ENCODE measurements at places on chromosomes 7 and 10.

- DNase-seq: no peak
Observed at GRCh38 chr10:70832221-70832620, 16.5 kb downstream of the SGPL1 start.

GRCh38 chr7:27165089-27165995 is at the start of gene HOXA9:
Gene HOXA9, minus strand, starts transcription at chr7:27165537. Its CDS starts 80 bp downstream, at chr7:27165457.
- peak; percentile 84 for DNase-seq

- no peak for DNase-seq
Observed at GRCh38 chr7:155850001-155850436, 37.8 kb upstream of the SHH start.

DNA sequence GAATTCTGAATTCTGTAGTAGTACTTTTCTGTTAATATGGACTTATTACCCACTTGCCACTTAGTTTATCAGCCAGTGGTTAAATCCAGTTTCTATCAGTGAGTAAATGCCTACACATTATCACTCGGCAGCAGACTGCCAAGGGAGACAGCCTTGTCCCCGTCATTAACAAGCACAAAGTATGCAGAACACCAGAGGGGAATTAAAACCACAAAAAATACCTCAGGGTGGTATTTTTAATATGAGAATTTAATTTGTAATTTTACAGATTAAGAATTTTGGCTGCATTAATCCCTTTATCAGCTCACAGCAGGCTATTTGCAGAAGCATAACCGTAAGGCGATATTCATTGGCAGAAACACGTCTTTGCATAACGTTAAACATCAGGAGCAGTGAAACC is 150.0 kb upstream of the FZD1 start:
- DNase-seq: no peak

DNA sequence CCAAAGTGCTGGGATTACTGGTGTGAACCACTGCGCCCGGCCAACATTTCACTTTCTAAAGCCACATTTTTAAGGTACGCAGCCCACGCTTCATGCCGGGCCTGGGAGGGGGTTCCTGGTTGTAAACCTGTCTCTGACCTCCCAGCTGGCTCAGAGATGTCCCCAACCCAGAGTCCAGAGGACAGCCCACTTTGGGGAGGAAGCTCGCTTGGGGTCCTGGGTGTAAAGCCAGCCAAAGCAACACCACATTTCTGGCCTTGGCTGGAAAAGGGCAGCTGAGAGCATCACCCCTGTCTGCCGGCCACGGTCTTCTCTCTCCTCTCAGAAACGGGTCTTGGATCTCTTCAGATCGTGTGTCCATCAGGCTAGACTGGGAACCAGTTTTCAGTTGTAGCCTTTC is 23.9 kb upstream of the PITRM1 start:
- DNase-seq: no peak

DNA sequence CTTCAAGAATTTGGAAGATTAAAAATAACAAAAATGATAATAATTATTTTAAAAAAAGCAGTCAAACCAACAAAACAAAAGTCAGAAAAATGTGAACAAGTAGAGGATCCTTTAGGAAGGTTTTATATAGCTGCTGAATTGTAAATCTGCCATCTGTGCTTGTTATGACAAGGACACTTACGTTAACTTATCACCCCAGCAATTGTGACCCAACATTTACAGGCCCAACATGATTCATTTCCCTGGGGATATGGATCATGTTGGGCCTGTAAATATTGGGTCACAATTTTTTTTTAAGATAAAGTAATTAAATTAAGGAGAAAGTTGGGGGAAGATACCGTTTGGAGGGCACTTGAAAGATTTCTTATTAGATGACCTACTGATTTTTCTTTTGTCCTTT is 261.4 kb upstream of the HABP2 start:
- DNase-seq: no peak

- no peak for DNase-seq
Observed at GRCh38 chr7:129786825-129787563, 165.8 kb downstream of the UBE2H start.

DNA sequence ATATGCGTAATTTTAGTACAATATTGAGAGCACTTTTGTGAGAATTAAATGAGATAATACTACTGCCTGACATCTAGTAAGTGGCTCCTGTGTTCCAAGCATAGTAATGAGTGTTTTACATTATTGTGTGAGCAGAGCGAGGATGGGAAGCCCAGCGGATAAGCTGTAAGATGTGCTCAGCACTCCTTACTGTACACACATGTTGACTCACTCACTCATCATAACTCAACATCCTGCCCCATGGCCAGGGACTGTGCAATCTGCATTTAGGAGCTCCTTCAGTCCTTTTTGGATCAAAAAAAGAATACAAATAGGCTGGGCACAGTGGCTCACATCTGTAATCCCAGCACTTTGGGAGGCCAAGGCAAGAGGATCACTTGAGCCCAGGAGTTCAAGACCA is 72.9 kb upstream of the NEBL start:
- no peak for DNase-seq

DNA sequence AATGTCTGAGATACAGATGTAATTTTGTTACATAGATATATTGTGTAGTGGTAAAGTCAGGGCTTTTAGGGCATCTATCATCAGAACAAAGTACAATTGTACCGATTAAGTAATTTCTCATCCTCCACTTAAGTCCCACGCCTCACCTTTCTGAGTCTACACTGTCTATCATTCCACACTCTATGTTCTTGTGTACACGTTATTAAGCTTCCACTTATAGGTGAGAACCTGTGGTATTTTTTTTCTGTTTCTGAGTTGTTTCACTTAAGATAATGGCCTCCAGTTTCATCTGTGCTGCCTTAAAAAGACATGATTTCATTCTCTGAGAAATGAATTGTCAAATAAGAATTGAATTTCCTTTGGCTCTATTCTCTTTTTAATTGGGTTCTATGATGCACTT is 15.5 kb upstream of the OSBPL3 start:
- DNase-seq: no peak

DNA sequence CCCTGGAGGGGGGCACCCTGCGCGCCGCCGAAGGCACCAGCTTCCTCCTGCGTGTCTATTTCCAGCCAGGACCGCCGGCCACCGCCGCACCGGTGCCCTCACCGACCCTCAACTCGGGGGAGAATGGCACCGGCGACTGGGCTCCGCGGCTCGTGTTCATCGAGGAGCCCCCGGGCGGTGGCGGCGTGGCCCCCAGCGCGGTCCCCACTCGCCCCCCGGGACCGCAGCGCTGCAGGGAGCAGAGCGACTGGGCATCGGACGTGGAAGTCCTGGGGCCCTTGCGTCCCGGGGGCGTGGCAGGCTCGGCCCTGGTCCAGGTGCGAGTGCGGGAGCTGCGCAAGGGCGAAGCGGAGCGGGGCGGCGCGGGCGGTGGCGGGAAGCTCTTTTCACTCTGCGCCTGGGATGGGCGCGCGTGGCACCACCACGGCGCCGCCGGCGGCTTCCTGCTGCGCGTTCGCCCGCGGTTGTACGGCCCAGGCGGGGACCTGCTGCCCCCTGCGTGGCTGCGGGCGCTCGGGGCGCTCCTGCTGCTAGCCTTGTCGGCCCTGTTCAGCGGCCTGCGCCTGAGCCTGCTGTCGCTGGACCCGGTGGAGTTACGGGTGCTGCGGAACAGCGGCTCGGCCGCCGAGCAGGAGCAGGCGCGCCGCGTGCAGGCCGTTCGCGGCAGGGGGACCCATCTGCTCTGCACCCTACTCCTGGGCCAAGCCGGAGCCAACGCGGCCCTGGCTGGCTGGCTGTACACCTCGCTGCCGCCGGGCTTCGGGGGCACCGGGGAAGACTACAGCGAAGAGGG is 594 bp downstream of the CNNM1 start:
- no peak for DNase-seq

GRCh38 chr10:33315891-33316290 is 18.6 kb downstream of the NRP1 start:
- no peak for DNase-seq

DNA sequence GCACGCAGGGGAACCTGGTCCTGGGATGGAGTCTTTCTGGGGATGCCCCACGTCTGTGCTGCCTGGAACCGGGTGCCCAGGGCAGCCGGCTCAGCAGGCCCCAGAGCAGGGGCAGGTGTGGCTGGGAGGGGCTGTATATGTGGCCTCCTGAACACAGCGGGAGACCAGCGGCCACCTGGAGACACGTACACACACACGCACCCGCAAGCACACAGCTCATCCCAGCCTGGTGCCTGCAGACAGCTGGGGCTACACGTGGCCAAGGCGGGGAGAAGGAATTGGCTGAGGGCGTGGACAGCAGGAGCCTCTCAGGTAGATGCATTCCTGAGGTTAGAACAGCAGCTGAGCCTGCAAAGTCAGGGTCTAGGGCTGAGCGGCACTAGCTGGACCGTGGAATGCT is 14.0 kb downstream of the ADAM8 start:
- no peak for DNase-seq

DNA sequence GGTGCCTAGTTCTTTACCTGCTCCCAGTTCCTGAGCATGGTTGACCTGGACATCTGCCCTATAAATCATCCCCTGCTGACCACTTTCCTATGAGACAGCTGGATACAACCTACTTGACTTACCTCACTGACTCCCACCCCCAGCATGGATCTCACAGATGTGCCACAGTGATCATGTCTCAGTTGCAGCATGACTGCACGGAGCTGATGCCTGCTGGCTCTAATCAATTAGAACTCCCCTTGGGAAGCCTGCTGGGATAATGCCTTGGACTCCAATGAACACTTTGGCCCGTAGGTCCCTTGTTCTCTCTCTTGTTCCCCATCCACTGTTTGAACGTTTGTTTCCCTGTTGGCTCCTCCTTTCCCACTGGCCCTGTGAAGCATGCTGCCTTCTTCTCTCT is 271.2 kb upstream of the IGFBP3 start:
- DNase-seq: no peak

DNA sequence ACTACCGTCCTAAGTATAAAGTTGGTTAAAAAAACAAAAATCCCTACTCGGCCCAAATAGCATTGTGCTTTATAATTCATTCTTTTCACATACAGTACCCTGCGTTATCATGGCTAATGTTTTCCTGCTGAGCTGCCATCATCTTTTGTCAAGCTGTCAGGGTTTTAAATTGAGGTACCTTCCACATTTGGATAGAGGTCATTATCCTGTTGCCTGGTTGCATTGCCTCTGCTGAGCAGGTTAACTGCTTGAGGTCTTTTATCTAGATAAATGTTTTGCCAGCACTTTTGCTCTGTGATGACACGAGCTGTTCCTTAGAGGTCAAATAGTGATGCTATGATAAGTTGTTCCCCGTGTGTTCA is 94.4 kb upstream of the FZD1 start:
- no peak for DNase-seq

Data from urothelium cell line (cell line).